ENCODE measurements at places on chromosomes 1 and 21.

- DNase-seq: no peak
Measured at GRCh38 chr1:27655151-27655937, 16.6 kb downstream of the IFI6 start.

GRCh38 chr1:14332158-14332557 lies 266.3 kb upstream of the KAZN start:
- DNase-seq: no peak

DNA sequence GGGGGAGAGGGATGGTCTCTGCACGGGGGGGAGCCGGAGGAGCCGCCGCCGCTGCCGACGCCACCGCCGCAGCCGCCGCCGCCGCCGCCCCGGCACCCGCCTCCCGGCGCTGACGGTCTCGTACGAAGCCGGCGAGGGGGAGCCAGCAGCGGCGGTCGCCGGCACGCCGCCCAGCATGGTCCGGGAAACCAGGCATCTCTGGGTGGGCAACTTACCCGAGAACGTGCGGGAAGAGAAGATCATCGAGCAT lies 311 bp downstream of the SPEN start:
- no peak for DNase-seq

DNA sequence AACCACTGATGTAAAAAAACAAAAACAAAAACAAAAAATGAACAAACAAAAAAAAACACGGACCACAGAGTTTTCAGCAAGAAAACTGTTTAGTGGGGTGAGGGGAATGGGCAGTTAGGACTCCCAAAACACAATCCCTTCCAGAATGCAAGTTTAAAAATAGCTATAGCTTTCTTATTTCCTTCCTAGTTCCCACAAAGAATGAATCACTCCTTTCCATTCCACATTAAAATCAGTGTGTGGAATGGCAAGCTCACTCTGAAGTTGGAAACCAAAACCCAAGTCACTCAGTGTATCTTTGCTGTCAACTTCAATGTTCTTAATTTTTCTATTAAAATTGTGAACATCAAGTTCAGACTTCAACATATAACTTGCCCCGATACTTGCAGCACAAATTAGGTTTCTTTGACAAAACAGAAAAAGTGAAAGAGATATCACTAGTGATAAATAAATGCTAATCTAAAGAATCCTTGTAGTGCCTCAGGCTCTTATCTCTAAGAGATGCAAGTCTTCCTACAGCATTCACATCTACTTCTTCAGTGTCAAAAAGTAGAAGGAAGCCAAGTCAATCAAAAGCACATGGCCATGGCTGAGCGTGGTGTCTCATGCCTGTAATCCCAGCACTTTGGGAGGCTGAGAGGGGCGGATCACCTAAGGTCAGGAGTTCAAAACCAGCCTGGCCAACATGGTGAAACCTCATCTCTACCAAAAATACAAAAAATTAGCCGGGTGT lies 45.5 kb downstream of the TOR3A start:
- DNase-seq: no peak

- no peak for DNase-seq
Measured at GRCh38 chr21:45303091-45303615, 15.5 kb upstream of the POFUT2 start.

DNA sequence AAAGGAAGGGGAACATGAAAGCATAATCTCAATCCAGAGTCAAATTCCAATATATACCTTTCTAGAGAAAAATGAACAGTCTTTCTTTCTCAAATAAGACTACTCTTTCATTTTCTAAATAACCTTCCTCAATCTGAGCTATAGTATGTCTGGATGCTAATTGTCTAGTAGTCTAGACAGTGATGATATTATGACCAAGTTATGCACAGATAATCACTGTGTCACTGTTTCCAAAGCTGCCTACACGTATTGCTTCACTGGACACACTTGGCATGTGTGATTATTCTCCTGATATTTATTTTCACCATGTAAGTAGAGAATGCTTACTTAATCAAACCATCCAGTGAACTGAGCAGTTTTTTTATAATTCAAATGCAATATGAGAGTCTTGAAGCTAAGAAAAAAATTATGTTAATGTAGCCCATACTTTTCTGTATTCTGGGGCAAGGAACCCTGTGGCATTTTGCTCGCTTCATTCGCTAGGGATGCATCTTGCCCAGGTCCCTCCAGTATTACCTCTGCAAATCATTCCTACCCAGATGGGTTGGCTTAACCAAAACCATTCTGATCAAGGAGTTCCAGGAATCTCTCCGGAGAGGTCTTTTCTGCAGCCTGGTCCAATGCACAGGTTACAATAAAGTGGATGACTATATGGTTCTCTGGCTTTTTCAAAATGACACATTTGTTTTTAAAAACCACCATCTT lies 303.1 kb upstream of the RUNX1 start:
- no peak for DNase-seq

- no peak for DNase-seq
Measured at GRCh38 chr1:110081061-110081460, 10.6 kb upstream of the ALX3 start.

DNA sequence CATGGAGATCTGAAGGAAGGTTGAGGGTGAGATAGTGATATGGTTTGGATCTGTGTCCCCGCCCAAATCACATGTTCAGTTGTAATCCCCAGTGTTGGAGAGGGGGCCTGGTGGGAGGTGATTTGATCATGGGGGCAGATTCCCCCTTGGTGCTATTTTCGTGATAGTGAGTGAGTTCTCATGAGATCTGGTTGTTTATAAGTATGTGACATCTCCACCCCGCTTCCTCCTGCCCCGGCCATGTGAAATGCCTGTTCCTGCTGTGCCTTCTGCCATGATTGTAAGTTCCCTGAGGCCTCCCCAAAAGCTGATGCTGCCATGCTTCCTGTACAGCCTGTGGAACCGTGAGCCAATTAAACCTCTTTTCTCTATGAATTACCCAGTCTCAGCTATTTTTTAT lies 451.9 kb upstream of the VAMP3 start:
- DNase-seq: peak; percentile 15

DNA sequence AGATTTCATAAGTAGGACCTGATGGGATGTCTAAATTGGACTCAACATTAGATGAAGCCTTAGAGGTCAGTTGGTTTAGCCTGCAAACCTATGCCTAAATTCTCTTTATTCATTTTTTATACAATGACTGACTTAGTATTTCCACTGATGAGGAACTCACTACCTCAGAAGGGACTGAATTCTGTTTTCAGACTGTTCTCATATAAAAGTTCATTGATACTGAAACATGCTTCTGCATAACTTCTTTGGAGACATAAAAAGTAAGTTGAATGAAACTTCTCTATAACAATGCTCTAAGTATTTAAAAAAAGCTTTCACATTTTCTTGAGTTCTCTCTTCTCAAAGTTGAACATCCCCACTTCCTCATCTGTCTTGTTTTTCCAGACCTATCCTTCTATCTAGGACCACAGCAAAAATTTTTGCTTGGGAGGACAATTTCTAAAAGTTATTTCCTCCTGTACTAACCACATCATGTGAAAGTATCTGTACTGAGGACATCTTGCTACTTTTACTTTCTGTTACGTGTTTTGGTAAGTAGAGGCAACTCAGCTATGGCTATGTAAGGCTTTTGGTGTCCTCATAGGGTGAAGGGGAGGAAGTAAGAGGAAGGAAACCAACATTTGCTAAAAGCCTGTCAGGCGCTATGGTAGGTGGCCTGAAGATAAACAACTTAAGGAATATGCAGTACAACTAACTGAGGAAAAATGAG lies 64.1 kb downstream of the USP24 start:
- DNase-seq: no peak

GRCh38 chr21:45875416-45875760 lies 106.2 kb upstream of the COL6A1 start:
- no peak for DNase-seq

- no peak for DNase-seq
Measured at GRCh38 chr1:93123201-93123783, 44.2 kb downstream of the MTF2 start.

DNA sequence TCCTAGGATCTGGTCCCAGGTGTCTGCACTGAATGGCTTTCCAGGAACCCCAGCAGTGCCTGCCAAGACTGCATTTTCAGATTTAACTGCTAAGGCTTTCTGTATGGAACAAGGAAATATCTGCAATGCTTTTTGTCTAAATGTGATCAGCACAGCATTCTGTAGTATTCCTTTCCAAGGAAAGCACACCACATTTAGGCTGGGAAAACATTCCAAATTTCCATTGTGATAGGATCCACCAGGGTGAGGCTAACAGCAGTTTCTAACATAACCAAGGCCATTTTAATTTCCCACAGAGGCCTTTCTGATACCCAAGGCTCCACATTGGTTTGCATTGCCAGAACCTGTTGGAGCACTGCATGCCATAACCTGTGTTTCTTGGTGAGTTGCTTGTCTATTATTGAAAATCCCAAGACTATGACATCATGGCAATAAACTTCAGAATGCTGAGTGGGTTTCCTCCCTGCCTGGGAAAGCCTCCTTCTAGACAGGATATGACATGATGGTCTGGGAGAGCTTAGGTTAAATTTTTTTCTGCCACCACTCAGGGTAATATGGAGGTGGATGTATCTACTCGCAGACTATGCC lies 23.3 kb upstream of the PTGFRN start:
- DNase-seq: no peak

DNA sequence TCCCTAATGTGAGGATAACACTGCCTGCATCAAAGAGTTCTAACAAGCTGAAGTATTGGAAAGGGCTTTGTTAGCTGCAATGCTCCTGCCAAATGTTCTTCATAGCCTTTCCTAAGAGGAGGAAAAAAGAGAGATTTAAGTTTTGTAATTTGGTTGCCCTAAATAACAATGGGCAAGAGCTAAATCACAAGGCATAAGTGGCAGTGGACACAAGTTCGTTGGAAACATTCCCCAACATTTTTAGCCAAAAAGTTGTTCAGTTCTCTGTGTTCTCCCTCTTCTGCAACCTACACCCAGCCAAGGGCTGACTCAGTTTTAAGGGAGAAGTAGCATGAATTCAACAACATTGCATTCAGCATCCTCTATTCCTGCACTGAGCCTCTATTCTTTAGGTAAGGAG lies 2.6 kb upstream of the UQCRHL start:
- DNase-seq: no peak

DNA sequence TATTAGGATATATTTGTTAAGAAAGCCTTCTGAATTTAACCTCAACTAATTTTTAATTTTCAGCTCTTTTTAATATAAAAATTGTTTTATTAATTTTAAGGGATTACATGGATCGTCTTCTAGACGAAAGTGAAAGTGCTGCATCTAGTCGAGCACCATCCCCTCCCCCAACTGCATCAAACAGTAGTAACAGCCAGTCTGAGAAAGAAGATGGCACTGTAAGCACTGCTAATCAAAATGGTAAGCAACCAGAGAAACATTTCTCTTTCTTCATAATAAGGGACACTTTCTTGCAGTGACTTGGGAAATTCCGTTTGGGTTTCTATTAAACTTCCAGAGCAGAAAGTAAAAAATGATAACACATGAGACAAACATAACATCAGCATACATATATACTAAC lies 56.9 kb downstream of the MIER1 start:
- no peak for DNase-seq

- DNase-seq: no peak
Measured at GRCh38 chr21:45269861-45270260, 17.8 kb downstream of the POFUT2 start.

GRCh38 chr1:152461544-152461943 lies 47.5 kb upstream of the CRNN start:
- DNase-seq: peak; percentile 77

- no peak for DNase-seq
Measured at GRCh38 chr1:87644579-87645190, 316.0 kb downstream of the LMO4 start.

- no peak for DNase-seq
Measured at GRCh38 chr1:171961861-171962260, 120.6 kb downstream of the DNM3 start.

- DNase-seq: no peak
Measured at GRCh38 chr1:167681024-167681423, 40.8 kb upstream of the MPZL1 start.

DNA sequence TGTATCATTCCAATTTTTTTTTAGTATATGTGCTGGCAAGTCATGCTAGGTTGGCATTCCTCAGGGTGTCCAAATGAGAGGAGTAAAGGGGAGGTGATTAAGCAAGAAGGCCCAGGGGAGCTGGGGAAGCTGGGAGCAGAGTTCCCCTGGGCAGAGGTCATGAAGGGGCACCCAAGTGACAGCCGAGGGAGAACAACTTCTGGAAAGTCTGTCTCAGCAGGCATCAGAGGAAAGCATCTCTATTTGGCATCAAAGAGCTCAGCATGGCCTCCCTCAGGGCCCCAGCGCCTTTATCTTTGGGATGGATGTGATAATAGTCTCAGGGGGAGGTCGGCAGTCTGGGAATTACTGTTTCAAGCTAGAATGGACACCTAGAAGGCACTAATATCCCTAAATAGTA lies 5.0 kb upstream of the ENO1 start:
- no peak for DNase-seq

DNA sequence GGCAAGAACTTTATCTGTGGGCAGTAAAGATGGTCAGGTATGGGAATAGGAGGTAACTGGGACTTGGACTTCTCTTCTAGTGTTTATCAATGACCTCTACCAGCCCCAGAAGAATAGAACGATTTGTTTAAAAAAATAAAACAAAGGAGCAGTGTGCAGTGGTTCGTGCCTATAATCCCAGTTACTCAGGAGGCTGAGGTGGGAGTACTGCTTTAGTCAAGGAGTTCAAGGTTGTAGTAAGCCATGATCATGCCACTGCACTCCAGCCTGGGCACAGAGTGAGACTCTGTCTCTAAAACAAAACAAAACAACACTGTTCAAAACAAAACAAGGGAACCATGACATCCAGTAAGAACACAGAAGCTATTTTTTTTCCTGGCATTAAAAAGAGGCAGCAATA lies 4.3 kb downstream of the RNF19B start:
- DNase-seq: no peak

DNA sequence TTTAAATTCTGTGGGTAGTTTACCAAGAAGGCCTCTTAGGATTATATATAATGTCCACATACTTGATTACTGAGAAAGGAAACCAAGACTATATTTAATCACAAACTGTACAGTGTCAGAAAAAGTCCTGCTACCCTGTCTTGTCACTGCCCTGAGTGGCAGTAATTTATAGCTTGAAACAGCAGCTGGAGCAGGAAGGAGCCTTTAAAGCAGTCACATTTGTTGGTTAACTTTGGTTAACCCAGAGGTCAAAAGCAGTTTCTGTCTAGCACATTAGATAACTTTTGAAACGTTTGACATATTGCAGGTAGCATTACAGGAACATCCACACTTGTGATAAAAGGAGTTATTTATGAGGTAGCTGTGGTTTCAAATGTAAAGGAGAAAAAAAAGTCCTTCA lies 161.7 kb downstream of the ROR1 start:
- no peak for DNase-seq

GRCh38 chr1:231628207-231628876 lies 1.8 kb downstream of the DISC1 start:
- DNase-seq: no peak
